ENCODE measurements at places on chromosomes 6 and 20.
A peak's percentile ranks its signal among the peaks of the same experiment; 100 is the strongest.

DNA sequence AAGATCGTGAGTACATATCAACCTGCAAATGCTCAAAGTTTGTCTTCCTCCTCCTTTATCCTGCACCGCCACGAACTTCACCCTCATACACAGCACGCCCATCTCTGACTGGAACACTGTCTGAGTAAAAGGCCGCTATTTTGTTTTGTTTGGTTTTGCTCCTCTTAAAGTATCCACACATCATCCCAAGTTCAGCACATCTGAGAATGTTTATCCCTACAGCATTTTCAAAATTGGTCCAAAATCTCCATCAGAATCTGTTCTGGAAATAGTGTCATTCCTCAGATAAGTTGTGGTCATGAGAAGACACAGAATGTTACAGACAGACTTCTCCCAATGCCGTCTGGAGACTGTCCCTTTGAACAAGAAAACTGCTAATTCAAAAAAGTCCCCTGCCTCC, 251.6 kb upstream of the ARID1B start:
- DNase-seq = no peak

DNA sequence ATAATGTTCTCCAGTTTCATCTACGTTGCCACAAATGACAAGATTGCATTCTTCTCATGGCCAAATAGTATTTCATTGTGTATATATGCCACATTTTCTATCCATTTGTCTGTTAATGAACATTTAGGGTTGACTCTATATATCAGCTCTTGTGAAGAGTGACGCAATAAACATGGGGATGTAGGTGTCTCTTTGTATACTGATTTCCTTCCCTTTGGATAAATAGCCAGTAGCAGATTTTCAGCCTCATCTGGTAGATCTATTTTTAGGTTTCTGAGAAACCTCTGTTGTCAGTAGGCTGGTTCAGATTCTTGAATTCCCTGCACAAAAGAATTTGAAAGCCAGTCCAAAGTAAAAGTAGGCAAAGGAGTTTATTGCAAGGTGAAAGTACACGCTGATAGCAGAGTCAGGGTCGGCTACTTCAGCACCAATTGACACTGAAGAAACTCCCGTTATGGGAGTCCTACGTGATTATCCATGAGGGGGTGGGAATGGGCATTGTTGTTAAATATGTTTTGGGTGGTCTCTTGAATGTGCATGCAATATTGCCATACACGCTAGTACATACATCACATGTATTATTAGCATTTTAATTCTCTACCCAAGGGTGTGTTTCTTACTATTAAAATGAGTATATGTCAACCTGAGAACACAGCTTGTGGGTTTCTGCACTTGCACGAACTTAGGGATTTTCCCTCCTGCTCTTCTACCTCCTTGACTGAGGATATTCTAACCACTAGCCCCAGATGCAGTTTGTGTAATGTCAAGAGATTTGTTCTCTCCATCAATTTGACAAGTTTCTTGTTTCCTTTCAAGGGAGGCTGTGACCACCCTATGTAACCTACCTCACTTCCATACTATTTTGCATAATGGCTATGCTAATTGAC, 14.4 kb upstream of the SLC17A2 start:
- no peak for DNase-seq

DNA sequence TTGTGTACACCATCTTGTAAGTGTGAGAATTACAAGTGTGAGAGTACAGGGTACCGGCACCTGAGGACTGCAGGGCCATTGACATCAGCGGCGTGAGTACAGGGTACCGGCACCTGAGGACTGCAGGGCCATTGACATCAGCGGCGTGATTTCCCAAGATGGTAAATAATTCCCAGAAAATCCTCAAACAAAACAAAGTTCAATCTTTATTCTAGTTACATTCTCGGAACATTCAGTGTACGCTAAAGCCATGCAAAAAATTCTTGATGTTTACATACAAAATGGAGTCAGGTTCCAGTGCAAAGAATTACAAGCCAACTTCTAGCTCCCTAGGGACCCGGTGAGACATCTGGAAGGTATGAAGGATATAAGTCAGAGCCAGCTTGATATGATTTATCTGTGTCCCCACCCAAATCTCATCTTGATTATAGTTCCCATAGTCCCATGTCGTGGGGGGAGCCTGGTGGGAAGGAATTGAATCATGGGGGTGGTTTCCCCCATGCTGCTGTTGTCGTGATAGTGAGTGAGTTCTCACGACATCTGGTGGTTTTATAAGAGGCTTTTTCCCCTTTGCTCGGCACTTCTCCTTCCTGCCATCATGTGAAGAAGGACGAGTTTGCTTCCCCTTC, 172.7 kb downstream of the TTLL2 start:
- no peak for DNase-seq

DNA sequence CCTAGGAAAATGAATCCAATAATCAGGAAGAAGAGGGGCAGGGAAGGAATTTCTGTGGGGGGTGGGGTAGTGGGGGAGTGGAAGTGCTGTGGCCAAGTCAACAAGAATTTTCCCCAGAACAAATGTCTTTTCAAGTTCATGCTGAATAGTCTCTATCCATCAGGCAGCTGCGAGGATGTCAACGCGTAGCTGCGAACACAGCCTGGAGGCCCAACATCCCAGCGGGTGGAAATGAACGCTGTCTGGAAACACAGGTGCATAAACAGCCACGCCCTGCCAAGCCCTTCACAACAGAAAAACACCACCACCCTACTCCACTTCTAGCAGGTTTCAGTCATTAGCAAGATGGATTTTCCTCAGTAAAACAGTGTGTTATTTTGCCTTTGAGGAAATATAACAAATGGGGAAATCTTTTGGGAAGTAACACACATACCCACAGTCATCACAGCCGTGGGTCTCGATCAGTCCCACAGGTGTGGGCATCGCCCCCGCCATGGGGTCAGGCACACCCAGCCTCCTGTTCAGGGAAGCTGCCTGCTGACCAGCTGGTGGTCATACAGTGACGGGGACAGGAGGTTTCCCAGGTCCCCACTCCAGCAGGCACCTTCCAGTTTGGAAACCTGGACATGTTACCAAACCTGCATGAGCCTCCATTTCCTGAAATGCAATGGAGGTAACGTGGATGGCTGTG, 112.1 kb upstream of the THBS2 start:
- no peak for DNase-seq

GRCh38 chr20:22775256-22775655, 190.9 kb upstream of the FOXA2 start:
- DNase-seq = no peak

DNA sequence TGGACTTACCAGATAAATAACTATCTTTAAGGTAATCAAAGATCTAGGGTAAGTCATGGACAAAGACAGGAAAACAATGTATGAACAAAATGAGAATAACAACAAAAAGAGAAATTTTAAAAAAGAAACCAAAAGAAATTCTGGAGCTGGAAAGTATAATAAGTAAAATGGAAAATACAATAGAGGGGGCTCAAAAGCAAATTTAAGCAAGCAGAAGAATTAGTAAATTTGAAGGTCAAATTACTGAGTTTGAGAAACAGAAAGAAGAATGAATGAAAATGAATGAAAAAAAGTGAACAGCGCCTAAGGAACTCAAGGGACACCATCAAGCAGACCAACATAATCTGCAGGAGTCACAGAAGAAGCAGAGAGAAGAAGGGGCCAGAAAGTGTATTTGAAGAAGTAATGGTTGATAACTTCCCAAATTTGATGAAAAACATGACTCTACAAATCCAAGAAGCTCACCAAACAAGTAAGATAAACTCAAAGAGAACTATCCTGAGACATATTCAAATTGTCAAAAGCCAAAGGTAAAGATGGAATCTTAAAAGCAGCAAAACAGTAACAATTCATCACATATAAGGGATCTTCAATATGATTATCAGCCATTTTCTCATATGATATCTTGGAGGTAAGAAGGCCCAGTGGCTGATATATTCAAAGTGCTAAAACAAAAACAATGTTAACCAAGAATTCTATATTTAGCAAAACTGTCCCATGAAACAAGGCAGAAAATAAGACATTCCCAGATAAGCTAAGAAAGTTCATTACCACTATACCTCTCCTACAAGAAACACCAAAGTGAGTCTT, 218.5 kb downstream of the FOXC1 start:
- no peak for DNase-seq

- no peak for DNase-seq
Observed at GRCh38 chr6:96610019-96610418, 47.1 kb downstream of the FHL5 start.

DNA sequence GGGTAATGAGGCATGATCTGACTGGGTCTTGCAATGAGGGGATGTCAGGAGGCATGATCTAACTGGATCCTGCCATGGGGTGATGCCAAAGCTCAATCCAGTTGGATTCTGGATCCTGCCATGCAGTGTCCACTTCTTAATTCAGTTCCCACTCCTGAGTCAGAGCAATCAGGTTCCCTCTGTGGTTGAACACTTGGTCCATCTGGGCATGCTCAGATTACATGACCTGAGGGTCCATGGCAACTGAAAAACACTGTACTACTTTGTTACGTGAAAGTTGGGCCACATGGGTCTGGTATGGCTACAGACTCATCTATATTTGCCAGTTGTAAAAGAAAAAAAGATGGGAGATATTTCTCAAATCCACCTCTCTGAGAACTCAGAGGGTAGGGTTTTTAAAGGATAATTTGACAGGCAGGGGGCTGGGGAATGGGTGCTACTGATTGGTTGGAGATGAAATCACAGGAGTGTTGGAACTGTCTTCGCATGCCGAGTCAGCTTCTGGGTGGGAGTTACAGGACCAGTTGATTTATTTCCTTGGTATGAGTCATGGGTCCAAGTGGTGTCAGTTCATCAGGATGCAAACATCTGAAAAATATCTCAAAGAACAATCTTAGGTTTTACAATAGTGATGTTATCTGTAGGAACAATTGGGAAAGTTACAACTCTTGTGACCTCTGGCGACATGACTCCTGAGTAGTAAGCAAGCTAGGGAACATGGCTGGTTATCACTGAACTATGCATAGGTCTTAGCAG, 21.6 kb downstream of the C6orf163 start:
- DNase-seq = no peak

- DNase-seq = no peak
Observed at GRCh38 chr20:23327617-23328333, 22.8 kb upstream of the NXT1 start.

- DNase-seq = no peak
Observed at GRCh38 chr20:45067558-45067957, 33.4 kb downstream of the KCNS1 start.

DNA sequence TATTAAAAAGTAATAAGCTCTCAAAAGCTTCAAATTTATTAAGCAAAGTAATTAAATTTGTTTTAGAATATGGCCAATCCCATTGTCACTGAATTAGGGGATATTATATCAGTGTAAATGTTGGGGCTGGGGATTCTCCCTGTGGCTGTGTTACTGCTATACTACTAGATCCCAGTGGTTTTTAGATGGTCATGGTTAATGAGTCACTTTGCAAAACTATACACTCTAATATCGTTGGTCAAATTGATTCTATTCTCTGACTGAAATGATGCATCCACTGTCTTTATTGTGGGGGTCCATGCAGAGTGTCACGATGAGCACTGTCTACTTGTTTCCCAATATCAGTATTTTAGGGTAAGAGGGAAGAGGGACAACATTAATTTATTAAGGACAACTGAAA, 336.9 kb upstream of the PREP start:
- DNase-seq = no peak

DNA sequence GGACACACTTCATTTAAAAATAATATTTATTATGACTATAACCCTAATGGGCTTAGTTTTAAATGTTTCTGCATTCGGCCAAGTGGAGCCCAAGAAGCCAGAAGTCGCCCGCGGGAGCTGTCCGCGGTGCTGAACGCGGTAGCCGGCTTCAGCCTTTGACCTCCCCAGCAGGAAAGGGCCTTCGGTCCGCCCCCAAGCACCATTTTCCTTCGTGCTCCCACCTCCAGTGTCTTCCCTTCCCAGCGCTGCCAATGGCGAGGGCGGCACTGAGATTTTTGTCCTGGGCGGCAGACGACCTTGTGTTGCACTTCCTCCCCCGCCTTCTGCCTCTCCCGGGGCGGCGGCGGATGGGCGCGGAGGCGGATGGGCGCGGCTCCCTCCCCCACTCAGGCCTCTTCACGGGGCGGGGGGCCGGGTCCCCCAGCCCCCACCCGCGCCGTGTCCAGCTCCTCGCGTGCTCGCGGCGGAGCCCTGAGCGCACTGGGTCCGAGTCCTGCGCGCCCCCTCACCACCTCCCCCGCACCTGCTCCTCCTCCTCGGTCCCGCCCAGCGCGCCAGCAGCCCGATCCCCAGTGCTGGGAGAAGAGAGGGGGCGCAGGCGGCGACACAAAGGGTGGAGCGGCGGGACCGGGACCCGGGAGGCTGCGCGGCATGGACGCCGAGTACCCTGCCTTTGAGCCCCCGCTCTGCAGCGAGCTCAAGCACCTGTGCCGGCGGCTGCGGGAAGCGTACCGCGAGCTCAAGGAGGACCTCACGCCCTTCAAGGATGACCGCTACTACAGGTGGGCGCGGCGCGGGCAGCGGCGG, 23.6 kb upstream of the TMEM181 start:
- DNase-seq = peak; percentile 45

- no peak for DNase-seq
Observed at GRCh38 chr6:157681041-157681650, 141.9 kb upstream of the SNX9 start.

GRCh38 chr6:42947950-42948349, 12.6 kb upstream of the GNMT start:
- no peak for DNase-seq
